ENCODE measurements at places on chromosomes 2 and 18.

- peak; percentile 11 for DNase-seq
These were observed 455.9 kb upstream of the UBE2E3 start for GRCh38 chr2:180524499-180524898.

DNA sequence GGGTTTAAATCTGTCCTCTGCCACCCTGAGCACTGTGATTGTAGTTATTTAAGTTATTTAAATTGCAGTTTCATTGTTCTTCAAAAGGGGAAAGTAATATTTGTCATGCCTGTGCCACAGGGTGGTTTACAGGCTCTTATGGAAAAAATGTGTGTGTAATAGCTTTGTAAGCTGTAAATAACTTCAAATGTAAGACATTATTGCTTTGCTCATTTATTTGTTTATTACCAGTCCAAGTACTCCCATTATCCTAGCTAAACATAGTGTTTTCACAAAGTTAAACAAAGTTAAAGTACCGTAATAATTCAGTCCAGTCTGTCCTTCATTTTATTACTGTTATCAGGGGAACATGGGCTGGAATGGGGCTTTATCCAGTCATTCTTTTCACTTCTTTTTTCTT is 43.4 kb upstream of the IGFBP2 start:
- no peak for DNase-seq

DNA sequence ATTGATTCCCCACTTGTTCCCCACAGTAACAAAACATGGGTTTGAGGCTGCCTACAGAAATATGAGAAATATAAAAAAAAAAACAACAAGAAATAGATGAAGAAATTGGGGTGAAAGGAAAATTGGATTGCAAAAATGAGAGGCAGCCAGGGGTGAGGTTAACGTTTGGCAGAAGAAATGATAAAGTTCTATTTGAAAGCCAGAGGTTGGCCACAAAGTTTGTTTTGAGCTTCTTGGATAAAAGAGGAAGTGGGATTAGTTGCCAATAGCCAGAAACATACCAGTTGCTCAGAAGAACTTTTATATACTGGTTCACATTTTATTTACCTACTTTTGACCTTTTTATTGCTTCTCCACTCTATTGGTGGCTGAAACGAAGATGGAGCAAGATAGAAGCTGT is 67.5 kb downstream of the FASTKD2 start:
- DNase-seq, result no peak

GRCh38 chr2:172908275-172908674 is 167.4 kb upstream of the MAP3K20 start:
- DNase-seq, result no peak

- peak; percentile 19 for DNase-seq
These were observed 267.1 kb downstream of the ICOS start for GRCh38 chr2:204203704-204204103.

DNA sequence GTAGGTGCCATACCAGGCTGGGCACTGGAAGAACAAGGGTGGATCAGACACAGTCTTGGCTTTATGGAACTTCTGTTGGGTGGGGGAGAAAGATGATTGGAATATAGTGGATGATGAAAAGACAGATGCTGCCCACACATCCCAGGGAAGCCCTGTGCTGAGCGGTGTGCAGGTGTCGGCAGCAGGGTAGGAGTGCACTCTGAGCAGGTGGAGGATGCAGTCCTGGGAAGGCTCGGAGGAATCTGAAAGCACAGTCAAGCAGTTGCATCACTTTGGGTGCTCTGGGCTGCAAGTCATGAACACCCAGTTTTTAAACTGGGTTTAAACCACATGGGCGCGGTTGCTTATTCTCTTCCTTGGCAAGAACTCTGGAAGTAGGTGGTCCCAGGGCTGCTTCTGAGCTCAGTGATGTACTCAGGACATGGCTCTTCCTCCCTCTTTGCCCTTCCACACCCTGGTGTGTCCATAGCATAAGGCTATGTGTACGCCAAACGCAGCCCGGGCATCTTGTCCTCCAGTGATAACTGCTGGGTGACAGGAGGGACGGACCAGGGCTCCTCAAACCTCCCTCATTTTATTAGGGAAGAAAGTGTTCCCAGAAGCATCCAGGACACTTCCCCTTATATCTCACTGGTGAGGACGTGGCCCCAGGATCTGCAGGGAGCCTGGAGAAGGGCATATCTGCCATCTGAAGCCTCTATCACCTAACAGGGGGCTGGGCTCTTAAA is 84.0 kb downstream of the SH3RF3 start:
- DNase-seq, result no peak

DNA sequence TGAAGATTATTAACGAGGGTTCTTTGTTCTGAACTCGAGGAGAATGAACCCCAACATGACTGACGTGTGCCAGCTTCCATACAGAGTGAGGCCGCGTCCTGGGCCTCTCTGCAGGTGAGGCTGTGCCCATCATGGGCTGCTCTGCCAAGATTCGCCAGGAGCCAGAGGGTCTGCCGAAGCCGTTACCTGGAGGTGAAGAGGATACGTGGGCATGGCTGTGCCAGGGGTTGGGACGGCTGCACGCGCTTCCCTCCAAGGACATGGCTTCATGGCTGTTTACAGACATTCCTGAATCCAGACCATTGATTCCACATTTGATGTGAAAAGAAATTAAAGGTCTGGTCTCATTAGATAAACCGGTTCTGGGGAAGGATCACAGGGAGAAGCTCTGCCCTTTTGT is 211.4 kb upstream of the SALL3 start:
- no peak for DNase-seq

DNA sequence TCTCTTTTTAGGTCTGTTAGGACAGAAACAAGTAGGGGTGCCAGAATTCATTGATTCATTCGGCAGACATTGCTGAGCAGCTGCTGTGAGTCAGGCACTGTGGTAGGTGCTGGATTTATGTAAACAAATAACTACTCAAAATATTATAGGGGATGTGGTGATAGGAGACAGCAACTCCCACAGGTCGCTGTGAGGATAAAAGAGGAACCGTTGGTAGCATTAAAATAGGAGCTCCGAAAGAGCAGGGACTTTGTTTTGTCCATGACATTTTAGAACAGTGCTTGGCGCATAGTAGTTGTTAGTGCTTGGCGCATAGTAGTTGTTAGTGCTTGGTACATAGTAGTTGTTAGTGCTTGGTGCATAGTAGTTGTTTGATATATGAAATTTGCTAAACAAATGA is 29.2 kb downstream of the ATP6V1C2 start:
- no peak for DNase-seq

DNA sequence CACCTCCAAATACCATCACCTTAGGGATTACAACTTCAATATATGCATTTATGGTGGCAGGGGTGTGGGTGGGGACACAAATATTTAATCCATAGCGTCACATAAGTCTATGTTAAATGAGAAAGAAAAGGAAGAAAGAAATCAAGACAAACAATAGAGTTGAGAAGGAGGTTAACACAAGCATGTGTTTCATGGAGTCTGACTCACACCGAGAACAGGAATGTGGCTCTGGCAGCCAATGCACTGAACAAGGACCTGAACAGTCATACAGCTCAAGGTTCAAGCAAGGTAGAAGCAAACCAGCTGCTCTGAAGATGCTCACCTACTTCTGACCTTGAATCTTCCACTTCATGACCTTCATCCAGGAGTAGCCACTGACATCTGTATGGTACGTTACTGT is 36.2 kb upstream of the LPIN1 start:
- DNase-seq, result no peak

Measured in G401 (cell line).